Sigmoid colon (tissue), 7 donors: ENCODE measurements at places on chromosomes 2 and 18.

DNA sequence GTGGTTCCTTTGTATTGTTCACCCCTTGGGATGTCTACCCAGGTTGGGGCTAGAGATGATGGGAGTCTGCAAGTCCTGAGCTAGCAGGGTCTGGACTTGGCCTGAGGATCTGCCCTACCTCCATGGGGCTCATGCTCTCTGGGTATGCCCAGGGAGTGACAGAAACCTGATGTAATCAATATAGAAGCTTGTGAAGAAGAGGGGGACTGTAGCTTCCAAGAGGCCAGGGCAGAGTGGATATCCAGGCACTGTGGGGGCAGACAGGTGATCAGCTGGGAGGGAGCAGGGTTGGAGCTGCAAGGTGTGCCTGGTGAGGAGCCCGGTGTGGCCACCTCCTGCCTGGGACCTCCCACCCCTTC, 164.2 kb downstream of the CTIF start:
- no peak for DNase-seq

DNA sequence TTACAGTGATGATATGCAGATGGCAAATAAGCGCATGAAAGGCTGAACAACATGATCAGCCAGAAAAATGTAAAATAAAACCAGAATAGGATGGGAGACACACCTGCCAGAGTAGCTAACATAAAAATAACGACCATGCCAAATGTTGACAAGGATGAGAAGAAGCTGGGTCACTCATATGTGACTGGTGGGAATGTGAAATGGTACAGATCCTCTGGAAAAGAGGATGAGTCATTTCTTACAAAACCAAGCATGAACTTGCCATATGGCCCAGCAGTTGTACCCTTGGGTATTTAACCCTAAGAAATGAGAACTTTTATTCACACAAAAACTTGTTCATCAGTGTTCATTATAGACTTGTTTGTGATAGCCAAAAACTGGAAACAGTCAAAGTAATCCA, 143.8 kb downstream of the SH3BP4 start:
- DNase-seq: no peak

GRCh38 chr2:7724336-7724735, 807.1 kb downstream of the RNF144A start:
- no peak for DNase-seq

DNA sequence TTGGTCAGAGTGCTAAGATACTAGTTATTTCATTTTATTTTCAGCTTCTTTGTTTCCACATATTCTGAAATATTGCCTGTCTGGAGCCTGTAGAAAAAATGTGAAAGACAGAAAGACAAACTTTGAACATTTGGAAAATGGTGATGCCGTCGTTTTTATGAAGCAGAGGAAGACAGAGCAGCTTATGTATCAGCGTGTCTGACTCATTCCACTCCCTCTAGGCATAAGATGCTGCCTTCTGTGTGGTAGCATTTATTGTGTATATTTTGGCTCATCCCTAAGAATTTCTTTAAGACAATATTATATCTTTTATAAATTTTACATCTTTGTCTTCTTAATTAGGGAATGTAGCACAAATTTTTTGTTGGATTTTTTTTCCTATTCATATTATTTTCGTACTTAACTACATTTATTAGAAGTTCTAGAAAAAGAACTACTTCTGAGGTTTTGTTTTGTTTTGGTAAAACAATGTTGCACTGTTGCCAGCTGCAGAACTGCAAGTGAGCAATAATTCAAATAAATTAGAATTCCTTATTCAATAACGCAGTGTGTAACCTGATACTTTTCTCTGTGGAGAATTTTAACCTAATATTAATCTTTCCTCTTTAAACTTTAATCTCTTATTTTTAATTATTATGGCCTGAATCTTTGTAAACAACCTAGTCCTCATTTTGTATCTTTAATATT, 300.4 kb downstream of the ZNF407 start:
- no peak for DNase-seq

DNA sequence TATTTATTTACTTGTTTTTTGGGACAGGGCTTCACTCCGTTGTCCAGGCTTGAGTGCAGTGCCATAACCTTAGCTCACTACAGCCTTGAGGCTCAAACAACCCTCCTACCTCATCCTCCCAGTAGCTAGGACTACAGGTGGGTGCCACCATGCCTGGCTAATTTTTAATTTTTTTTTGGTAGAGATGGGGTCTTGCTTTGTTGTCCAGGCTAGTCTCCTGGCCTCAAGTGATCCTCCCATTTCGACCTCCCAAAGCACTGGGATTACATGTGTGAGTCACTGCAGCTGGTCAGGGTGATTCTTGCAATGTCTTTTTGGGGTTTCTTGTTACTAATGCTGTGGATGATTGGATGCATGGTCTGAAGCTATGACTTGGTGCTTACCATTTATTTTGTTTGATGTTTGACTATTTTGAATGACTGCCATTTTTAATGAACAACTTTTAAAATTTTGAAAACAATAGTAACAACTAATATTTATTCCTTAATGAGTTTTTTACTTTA, 6.5 kb downstream of the CERS6 start:
- no peak for DNase-seq
